ENCODE measurements at places on chromosomes 2 and 18.

DNA sequence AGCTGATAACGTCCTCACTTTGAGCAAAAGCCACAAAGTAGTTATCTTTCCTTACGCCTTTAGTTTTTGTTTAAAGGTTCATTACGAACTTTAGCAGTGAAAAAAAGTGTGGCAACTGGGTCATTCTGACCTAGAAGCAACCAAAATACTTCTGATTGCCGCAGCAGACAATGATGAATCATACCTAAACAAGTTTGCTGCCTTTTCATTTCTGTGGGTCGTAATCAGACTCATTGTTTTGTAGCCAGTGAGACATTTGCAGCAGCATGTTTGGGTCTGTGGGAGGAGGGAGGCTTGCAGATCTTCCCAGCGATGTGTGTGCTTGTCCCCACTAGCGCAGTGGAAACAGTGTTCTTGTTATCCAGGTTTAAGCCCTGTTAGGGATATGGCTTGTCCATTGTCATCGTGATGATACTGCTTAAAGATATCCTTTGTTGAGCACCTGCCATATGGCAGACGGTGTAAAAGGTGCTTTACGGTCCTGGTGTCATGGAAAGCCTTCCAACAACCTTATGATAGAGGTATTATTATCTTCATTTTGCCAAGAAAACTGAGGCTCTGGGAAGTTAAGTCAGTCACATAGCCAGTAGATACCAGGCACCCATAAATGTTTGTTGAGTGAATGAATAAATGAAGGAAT lies 1.3 kb upstream of the GREB1 start:
- DNase-seq = no peak

DNA sequence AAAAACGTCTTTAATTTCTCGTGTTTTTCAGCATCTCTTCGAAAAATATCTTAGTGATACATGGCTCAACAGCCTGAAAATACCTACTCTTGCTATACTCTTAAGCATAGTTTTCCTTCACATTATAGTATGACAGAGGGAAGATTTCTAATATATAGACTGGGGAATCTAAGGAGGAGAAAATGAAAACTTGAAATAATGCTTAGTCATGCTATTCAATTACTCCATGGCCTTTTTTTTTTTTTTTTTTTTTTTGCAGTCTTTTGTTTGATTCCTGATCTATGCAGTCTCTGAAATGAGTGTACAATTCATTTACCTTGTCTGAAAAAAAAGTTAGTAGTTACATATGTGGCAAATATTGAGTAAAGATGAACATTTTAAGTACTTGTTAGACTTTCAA lies 337.8 kb downstream of the ARHGAP15 start:
- no peak for DNase-seq

DNA sequence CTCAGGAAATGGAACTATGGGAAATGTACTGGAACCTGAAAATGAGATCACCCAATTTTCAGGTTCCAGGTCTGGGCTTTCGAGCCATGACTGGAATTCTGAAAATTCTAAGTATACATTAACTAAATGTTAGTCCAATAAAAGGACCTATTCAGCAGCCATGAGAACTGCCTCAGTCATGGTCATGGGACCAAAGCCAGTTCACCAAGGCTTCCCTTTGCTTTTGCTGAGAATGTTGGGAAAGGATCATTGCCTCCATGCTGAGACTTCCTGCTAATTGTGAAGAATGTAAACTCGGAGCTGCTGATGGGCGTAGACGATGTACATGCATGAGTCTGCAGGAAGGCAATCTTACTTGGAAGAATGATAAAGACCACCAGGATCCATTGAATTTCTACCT lies 624.4 kb upstream of the SOX11 start:
- DNase-seq = no peak

- DNase-seq = no peak
These were observed 110.2 kb downstream of the TDRD15 start for GRCh38 chr2:21234001-21234400.

DNA sequence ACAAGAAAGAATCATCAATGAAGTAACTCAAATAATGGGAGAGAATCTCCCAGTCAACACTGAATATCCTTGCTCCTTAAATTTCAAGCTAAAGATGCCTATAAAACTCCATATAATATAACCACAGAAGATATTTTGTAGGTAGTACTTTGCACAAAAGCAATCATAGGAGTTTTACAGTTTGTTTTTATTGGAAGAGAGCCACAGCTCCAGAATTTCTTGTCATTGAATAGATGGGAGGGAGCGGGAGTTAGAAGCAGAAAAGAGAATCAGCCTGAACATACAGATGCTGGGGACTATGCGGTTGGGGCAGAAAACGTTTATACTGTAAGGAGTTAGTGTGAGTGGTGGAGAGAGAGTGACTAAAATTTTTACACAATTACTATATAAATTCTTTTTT lies 18.3 kb upstream of the SMAD4 start:
- DNase-seq = no peak

- DNase-seq = no peak
These were observed 672.3 kb downstream of the ARHGAP15 start for GRCh38 chr2:143801561-143801960.

- DNase-seq = no peak
These were observed 62.0 kb downstream of the MDH1 start for GRCh38 chr2:63650756-63651155.

DNA sequence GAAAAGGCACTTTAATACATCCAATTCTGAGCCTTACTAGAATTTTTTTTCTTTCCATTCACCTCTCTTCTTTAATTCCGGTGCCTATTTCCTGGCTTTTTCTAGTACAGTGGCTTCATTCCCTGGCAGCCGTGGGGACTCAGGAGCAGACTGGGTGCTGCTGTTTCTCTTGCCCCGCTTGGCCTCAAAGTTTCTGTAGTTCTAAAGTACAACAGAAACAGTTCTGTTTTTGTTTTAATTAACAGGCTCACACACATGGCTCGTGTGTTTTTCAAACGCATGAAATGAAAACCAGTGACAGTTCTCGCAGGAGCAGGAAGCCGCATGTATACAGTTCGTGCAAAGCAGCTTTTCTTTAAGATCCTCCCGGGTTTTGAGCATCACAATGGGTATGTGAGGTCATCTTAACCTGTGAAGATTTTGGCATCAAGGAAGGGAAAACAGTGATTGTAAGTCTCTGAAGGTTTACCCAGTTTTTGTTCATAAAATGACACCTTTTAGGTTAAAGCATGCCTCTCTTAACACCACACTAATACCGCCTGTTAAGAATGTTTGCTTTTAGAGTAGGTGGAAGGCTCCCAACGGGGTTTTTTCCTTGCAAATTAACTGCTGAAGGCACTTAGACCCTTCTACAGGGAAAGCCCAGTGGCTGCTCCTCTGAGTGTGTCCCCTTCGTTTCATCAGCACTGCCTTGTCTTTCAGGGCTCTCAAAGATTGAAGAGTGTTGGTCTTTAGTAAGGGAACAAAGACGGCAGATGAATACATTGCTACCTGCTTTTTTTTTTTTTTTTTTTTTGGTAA lies 5.8 kb downstream of the FZD7 start:
- DNase-seq = no peak

All from GM19239 (cell line).